Pulmonary artery endothelial cell (primary cell): ENCODE measurements at places on chromosomes 13 and 19. TPM values are rescaled to one million over a fixed set of nuclear protein-coding genes. Genes with fewer than 3 reads are reported as not detected.

- DNase-seq = no peak
Measured at GRCh38 chr19:15154002-15154612, 46.7 kb downstream of the NOTCH3 start.

DNA sequence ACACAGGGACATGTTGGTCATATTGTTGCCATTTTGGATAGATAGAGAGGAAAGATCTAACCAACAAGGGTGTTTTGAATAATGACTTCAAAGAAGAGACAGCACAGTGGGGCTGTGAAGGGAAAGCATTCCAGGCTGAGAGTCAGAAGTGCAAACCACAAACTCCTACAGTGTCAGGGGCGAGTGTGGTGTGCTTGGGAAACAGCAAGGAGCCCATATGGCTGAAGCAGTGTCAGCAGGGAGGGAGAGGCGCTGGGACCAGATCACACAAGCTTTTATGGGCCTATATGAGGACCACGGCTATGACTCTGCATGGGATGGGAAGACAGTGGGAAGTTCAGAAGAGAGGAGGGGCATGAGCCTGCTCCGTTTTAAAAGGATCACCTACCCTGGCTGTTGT, 166.4 kb downstream of the MYO16 start:
- no peak for DNase-seq

DNA sequence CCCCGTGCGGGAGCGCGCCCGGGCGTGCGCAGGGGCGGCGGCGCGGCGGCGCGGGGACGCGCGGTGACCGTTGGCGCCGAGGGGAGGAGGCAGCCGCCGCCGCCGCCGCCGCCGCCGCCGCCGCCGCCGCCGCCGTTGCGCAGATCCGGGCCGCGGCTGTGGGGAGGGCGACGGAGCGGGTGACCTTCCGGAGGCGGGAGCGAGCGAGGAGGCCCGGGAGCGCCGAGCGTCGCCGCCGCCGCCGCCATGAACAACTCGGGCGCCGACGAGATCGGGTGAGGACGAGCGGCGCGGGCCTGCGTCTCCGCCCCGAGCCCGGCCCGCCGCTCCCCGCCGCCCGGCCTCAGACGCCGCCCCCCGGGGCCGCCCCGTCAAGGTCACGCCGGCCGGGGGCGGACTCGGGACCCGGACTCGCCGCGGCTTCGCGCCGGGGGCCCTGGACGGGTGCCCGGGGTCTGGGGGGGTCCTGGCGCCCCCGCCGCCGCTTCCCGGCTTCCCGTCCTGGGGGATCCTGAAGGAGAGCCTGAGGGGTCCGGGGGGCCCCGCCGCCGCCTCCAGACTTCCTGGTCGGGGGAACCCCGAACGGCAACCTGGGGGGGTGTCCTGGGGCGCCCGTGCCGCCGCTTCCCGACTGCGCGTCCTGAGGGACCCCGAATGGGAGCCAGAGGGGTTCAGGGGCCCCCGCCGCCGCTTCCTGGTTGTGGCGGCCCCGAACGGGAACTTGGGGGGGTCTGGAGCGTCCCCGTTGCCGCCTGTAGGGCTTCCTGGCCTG, at the start of gene DAZAP1:
Gene DAZAP1, plus strand, starts transcription at position 59 of the 772 bp plus-strand sequence. Its CDS starts 188 bp downstream, at position 247.
- DNase-seq = no peak

DNA sequence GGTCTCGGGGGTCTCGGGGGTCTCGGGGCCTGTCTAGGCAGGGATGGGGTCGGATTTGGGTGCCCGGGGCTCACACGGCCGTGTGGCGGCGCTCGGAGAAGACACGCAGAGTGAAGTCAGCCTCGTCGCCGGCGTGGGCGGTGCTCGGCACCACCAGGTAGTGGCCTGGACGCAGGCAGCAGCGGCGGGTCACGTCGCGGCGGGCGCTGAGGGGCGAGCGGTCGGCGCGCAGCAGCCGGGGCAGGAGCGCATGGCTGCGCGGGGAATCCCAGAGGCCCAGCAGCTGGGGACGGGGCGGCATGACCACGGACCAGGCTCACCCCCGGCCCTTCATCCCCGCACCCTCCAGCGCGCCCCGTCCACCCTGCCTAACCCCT, 8.2 kb downstream of the CAPN12 start:
- DNase-seq = no peak

Gene ATXN8OS
- not detected in 2 replicates for total RNA-seq

GRCh38 chr13:32530841-32531253, 7.7 kb downstream of the N4BP2L2 start:
- DNase-seq = no peak

DNA sequence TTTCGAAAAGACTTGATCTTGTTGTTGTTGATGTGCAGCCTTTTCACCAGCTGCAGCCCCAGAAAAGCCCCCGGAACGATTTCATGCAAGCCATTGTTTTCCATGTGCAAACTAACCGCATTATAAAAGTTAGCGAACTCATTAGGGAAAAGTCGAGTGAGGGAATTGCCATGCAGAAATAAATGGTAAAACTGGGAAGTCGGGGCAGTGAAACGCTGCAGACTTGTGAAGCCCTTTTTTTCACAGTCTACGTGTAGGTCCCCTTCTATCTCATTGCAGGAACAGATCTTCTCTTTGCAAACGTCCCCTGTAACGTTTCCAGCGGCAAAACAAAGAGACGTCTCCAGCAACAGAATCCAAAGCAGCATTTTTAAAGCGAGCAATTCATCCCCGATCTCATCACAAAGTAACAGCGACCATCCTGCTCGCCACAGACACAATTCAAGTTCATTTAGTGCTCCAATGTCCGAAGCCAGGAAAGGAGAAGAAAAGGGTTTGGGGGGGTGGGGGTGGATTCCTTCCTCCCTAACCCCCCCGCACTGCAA, 1.1 kb downstream of the SLITRK1 start:
- no peak for DNase-seq

DNA sequence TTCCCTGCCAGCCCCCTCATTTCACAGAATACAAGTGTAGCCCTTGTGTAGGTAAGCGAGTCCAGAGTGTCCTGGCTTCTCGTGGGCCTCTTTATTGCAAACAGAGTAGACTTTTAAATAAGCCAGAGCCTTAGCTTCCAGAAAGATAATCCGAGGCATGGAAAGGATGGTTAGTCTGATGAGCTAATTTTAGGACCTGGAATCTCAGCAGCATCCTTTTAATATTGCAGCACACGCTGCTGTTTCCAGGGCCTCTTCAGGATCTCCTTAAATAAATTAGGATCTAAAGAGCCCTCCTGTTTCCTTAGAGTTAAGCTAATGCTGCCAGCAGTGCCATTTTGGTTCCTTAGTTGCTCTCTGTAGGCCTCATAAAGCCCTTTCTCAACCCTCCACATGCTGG, 99.2 kb downstream of the RFC3 start:
- DNase-seq = no peak

Gene TMPRSS9
- total RNA-seq = not detected in 2 replicates

Gene ACOD1
- total RNA-seq = not detected in 2 replicates

Gene ZNF607
- total RNA-seq = 2.9 and 5.2 TPM in 2 replicates

DNA sequence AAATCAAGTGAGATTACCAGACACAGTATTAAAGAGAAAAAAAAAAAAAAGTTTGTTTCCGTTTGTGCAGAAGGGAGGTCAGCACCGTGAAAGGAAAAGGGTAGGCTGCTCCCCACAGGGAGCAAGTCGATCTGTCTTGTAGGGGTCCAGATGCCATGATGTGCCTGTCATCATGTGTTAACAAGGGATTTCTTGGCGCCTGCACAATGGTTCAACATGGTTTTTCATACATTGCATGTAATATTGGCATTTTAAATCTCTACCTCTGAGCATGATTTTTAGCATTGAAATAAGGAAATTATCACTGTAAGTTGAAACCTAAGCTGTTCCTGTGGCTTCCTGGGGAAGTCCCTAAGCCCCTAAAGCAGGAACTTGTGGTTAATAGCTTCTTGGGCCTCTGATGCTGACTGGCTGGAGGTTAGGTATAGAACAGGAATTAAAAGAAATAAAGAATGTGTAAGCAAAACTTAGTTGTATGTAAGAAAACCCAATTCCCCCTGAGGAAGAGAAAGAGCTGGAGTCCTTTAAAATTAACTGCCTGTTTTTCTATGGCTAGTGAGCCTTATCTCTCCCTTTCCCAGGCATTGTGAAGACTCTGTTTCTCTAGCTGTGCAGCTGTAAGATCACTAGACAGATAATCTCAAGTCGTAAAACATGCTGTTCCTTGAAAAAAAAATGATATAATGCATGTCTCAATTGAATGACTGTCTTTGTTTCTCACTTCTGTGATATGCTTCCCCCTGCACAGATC, 7.4 kb upstream of the FCGBP start:
- DNase-seq = no peak

DNA sequence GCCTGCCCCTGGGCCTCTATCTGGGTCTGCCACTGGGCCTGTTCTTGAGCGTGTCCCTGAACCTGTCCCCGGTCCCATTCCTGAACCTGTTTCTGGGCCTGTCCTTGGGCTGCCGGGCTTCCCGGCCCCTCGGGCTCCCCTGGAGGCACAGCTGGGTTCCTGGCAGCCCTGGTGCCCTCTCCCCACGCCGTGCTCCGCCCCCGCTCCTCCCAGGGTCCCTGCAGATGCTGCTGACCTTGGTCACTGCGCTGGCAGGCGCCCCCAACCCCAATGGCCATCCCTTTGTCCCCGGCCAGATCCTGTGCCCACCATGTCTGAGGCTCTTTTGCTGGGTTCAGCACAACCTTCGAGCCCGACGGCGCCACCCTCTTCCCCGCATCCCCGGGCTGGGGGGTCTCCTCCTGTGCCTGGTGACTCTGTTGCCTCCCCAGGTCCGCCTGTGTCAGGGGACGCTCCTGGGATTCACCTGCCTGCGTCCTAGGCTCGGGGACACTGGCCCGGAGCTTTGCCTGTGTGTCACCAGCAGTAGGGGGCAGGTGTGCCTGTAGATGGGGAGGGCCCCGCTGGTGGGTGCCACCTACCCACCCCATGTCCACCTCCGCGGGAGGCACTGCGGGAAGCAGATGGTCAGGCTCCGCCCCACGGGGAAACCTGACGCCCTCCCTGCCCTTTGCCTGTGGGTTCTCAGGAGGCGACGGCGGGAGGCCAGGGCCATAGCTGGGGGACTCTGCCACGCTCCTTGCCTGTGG, 41.0 kb upstream of the GRTP1 start:
- DNase-seq = no peak

- no peak for DNase-seq
Measured at GRCh38 chr13:36834299-36834698, 15.3 kb downstream of the RFXAP start.

DNA sequence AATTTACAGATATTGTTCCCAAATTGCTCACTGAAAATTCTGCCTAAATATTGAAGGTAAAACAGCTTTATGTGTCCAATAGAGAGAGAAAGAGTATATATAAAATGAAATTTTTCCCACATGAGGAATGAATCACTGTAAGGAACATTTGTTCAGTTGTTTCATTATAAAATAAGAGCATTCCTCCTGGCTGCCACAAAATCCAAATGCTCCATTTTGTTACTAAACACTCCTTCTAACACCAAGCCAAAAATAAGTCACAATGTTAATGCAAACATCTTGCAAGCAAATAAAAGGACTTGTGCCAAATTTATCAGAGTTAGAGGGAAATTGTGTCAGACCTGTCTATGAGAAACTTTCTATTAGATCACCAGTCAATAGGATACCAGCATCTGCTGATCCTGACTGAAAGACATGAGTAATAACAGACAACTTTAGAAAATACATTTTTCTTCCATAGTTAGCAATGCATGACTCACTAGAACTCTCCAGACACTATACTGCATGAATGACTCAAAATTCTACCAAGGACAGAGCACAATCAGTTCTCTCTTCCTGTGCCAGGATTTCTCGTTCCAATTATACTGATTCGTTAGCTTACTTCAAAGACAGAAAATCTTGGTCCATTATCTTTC, 83.5 kb upstream of the FNDC3A start:
- DNase-seq = peak; percentile 78

Gene LMTK3
- under 0.01 and 0.04 TPM in 2 replicates for total RNA-seq

DNA sequence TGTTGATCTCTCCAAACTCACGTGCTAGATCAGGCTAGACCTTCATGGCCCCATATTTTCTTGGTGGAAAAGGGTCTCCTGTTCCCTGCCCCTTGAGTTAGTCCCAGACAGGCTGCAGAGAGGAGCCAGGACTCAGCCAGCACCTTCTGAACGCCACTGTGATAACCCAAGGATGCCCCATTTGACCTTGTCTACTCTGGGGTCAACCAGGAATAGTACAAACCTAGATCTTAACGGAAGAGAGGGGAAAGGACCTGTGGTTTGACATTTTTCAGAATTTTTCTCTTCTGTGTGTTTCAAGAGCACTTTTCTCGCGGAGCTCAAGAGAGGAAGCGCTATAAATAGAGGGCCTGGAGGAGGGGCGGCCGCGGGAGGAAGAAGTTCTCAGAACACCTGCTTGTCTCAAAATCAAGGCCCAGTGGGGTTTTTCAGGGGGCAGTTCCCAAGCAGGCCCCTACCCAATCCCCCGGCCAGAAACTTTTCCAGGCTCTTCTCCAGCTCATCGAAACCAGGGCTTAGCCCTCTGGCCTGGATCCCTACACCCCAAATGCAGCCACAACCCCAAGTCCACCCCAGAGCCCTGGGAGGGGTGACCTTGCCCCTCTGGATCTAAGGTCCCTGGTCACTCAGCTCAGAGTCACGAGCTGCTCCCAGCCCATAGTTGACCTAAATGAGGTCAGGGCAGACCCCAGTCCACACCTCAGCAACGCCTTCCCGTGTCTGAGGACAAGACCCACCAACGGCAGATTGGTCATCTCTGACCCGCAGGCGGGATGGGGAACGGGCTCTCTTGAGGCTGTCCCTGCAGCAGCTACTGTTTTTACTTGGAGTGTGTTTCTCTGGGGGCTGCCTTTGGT, 75.6 kb upstream of the TM9SF2 start:
- no peak for DNase-seq

GRCh38 chr13:112249644-112250610, 126.2 kb upstream of the SPACA7 start:
- DNase-seq = no peak

Gene ZIM2
- 0.46 TPM in 1 of 2 replicates, not detected in the other for total RNA-seq

DNA sequence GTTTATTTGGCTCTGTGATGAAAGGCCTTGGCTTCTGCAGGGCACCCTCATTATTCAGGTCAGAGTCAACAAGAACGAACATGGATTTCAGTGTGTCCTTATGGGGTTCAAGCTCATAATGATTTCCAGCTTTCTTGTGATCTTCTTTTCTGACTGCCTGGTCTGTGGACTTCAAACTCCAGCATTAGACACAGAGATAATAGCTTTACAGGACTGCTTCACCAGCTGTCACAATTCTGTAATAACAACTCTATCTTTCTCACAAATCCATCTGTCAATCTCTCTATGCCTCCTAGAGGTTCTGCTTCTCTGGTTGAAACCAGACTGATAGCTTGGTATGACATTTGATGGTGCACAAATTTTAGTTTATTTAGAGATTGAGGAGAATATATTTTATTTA, 13.1 kb upstream of the SLITRK6 start:
- DNase-seq = no peak

Gene OR4F17
- not detected in 2 replicates for total RNA-seq

- DNase-seq = no peak
Measured at GRCh38 chr13:110272651-110273050, 34.3 kb downstream of the COL4A1 start.

- no peak for DNase-seq
Measured at GRCh38 chr13:39259371-39260140, 221.3 kb downstream of the NHLRC3 start.

Gene PDE4A
- 2.6 and 2.7 TPM in 2 replicates for total RNA-seq

Gene ZNF799
- total RNA-seq = 4.4 and 6.1 TPM in 2 replicates

DNA sequence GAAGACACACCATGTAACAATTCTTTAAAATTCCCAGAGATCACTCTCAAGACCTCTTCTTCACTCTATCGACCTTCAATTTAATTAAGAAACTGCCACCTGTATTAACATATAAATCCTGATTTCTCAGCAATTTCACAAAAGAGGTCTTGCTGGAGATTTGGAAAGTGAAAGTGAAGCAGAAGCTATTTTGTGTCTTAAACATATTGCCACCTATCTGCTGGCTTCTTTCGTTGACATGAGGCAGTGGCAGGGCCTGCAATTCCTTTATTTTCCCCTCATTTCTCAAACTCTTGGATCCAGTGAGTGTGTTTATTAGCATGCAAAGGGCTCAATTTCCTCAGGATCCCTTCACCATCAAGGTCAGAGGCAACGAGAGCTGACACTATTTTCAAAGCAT, 780.2 kb upstream of the SLITRK1 start:
- DNase-seq = no peak
